ENCODE measurements at places on chromosomes 1 and 21. TPM values are rescaled to one million over a fixed set of nuclear protein-coding genes. Genes with fewer than 3 reads are reported as not detected.

- DNase-seq: no peak
These were observed 24.4 kb downstream of the TMCO4 start for GRCh38 chr1:19775317-19775716.

- no peak for DNase-seq
These were observed 155.3 kb downstream of the ROR1 start for GRCh38 chr1:63929106-63929478.

GRCh38 chr21:27425574-27425973 lies 458.7 kb upstream of the ADAMTS5 start:
- DNase-seq: no peak

DNA sequence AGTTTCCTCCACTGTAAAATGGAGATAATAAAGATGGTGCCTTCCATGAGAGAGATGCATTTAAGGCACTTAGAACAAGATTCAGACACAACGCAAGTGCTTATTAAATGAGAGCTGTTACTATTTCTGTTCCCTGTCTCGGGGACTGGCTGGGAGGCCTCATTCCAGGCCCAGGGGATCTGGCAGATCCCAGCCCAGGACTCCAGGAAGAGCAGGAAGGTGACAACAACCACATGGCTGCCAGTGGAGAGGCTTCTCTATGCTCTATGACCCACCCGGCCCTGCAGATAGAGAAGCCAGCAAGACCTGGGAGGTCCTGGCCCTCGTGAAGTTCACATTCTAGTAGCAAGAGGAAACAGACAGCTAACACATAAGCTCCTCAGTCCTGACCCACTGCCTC lies 175.5 kb downstream of the ACTL8 start:
- DNase-seq: no peak

DNA sequence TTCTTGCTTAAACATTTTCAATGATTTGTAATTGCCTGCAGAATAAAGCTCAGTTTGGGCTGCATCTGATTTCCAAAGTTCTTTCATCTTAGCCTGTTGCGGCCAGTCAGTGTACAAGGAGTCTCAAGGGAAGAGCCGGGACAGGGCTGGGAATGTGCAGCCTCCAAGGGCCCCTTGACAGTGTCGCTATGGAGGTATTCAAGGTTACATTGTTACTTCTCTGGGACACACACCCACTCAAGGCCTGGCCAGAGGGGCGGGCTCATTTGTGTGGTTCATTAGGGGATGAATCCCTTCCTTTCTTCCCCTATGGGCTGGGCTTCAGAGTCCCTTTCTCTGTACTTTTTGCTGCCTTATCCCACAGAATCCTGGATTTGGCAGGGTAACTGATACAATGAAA lies 107.6 kb upstream of the CSF3R start:
- DNase-seq: no peak

DNA sequence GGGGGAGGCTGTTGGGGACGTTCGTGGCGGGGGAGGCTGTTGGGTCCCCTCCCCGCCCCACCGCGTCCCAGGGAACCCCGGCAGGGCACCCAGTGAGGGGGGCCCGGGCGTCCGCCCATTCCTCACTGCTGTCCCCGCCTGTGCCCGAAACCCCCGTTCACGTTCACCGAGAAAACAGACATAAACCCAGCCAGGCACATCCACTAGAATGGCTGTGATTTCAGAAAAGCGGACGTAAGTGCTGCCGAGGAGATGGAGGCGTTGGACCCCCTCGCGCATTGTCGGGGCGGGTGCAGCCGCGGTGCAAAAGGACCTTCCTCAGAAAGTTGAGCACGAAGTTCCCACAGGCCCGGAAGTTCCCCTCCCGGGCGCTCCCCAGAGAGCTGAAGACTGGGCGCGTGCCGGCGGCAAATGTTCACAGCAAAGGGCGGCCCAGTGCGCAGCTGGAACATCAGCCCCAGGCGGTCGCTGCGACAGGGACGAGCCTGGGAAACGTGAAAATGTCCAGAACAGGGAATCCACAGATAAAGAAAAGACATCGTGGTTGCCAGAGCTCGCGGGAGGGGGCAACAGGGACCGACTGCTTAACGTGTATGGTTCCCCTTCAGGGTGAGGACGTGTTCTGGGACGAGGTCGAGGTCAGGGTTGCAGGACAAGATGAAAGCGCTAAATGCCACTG lies 18.5 kb upstream of the SAMD11 start:
- DNase-seq: no peak

DNA sequence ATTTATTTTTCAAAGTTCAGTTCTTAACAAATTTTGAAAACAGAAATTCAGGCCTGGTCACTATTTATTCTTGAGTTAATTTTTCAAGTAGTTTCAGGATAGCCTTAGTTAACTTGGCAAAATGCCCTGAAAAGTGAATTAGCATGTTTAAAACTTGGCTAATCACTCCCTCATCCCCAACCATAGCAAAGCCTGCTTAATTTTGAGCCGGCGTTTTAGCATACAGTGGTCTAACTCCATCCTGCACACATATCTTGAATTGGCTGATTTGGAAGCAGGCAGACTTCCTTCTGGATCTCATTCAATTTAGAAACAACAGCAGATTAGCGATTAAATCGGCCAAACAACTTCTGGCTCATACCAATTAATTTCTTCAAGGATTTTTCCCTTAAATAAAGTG lies 439.2 kb downstream of the PTBP2 start:
- DNase-seq: no peak

DNA sequence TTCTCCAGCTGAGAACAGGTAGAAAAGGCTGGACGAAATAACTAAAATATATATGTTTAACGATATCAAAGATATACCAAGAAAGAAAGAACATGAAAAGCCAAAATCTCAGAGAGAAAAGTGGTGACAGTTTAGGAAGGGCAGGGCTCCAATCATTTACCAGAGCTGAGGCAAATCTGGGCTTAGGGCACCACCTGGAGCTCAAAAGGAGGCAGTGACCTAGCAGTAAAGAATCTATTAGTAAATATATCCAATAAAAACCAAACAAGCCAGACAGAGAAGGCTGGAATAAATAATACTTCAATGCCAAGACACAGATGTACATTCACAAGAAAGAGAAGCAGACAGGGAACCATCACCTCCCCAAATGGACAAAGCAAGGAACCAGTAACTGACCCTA lies 43.5 kb downstream of the CHIA start:
- peak; percentile 57 for DNase-seq

GRCh38 chr1:110259770-110260169 lies 49.7 kb downstream of the KCNC4 start:
- DNase-seq: no peak

GRCh38 chr1:205339717-205340116 lies 17.0 kb downstream of the KLHDC8A start:
- no peak for DNase-seq

S100A3 gene
- total RNA-seq: 2.6 TPM

MTARC1 gene
- total RNA-seq: 6.8 TPM

KRTAP12-1 gene
- not detected for total RNA-seq

CDA gene
- 3.2 TPM for total RNA-seq

RGS8 gene
- not detected for total RNA-seq

PPIAL4G gene
- total RNA-seq: not detected

CD160 gene
- total RNA-seq: not detected

RGS1 gene
- total RNA-seq: not detected

PTAFR gene
- total RNA-seq: 0.52 TPM

DDR2 gene
- 0.91 TPM for total RNA-seq

ALPL gene
- total RNA-seq: not detected

Measured in HT-29 (cell line).